Activated T-cell treated with anti-CD3 and anti-CD28 coated beads for 48 hours (primary cell): ENCODE measurements at places on chromosomes 13 and 19.

GRCh38 chr13:109586509-109587346 is 199.7 kb downstream of the IRS2 start:
- no peak for DNase-seq

- DNase-seq: peak; percentile 70
These were observed 101.3 kb upstream of the SLC15A1 start for GRCh38 chr13:98853771-98854221.

DNA sequence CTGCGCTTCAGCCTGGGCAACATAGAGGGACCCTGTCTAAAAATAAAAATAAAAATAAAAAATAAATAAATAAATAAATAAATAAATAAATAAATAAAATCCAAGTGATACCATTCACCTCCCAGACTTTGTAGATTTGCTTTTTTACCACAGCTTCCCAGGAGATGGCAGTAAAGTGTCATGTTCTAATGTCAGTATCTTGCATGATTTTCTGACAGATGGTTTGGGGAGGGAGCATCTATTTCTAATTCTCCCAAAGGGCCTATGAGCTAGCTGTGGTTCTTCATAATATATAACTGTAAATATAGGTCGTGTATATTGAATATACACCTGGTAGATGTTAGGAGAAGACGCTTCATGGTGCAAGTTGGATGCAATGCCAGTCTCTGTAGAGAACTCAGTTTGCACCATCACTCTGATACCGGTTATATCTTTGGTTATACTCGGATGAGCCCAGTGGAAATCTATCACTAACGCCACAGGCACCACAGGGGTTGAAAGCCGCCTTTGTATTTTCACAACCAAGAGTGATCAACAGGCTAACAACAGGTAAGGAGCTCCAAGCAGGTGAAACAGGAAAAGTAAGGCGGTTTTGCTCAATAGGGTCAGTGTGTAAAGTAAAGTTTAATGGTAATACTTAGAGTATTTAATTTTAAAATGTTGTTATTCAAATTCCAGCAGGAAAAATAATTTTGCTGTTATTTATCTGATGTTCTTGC is 13.9 kb downstream of the APLP1 start:
- DNase-seq: no peak

DNA sequence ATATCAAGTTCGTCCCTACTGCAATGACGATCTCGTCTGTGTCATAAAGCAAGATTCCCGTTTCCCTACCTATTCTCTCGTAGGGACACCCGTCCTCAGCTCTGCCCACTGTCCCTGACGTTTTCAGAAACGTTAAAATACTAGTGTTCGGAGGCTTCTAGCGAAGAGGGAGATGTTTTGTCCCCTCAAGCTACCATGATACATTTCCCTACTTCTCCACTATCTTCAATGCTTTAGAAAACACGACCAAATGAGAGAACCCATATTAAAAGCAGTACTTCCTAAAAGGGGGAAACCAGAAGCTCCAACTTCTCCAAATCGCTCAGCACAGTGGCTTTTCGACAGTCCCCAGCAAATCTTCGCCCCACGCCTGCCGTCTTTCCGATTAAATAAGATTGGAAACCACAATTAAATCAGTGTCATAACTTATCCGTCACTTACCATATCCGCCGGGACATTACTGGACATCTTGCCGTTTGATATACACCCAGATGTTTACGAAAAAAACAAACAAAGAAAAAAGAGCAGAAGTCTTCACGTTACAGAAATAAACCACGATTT is 1.3 kb downstream of the UBL3 start:
- peak; percentile 23 for DNase-seq

DNA sequence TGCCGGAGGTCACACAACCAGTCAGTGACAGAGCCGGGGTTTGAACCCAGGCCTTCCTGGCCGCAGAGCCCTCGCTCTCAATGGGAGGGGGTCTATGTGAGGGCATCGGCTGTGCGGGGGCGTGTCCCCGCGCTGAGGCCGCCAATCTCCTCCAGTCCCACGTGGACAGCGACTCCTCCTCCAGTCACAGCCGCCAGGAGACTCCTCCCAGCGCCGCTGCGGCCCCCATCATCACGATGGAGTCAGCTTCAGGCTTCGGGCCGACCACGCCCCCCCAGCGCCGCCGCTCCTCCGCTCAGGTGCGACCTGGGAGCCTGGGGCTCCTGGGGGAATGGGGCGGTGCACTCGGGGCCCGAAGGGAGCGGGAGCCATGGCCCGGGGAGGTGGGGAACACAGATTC is 6.0 kb downstream of the SPRED3 start:
- peak; percentile 78 for DNase-seq

- DNase-seq: no peak
These were observed 126.1 kb downstream of the CRYL1 start for GRCh38 chr13:20399515-20399914.

DNA sequence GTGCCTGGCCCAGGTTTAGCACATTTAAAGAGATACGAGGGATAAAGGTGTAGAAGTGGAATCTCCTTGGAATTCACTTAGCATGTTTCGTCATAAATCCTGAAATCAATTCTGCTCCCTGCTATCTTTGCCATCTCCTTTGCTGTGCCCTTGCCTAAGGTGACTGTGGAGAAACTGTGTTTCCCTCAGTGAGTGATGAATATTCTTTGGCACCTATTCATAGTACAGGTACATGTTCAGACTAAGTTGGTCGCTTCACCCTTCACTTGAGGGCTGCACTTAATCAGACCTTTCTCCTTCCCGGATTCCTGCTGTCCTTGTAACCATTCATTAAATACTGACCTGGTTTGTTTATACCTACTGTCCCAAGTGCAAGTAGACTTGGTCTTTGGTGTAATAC is 17.8 kb downstream of the PCCA start:
- DNase-seq: no peak

GRCh38 chr13:51453207-51453958 is 547 bp upstream of the INTS6 start:
- DNase-seq: peak; percentile 77

GRCh38 chr13:30211745-30212144 is 95.6 kb downstream of the KATNAL1 start:
- DNase-seq: no peak

DNA sequence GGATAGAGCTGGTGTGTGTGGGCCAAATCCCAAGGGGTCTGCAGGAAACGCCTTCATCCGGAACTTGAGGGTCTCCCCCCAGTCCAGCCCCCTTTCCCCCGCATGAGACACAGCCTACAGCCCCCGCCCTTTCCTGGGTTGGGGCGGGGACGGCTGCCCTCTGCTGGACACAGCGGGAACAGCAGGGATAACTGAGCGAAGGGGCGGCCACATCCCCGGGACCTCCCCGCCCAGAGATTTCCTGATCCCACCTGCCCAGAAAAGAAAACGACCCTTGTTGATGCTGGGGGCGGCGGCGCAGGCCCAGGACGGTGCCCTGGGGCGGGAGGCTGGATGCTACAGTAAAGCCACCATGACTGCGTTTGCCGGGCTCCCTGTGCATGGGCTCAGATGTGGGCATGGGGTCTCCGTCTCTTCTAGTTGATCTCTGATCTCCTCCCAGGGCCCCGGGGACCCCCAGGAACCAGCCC is 14.2 kb downstream of the ONECUT3 start:
- peak; percentile 46 for DNase-seq

DNA sequence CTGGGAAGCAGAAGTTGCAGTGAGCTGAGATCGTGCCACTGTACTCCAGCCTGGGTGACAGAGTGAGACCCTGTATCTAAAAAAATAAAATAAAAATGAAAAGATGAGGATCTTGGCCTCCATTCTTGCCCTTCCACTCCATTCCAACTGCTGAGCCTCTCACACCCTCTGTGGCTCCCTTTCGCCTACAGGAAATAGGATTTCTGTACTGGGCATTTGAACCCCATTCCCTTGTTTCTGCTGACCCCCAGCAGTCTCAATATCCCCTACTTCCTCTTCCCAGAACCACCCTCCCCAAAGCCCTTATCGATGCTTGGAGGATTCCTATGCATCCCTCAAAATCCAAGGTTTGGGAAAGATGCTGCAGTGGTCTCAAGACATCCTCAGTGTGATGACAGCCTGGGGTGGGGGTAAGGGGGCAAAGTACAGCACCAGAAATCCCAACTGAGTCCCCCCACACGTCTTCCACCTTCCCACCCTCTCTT is 12.5 kb upstream of the GDF15 start:
- no peak for DNase-seq

DNA sequence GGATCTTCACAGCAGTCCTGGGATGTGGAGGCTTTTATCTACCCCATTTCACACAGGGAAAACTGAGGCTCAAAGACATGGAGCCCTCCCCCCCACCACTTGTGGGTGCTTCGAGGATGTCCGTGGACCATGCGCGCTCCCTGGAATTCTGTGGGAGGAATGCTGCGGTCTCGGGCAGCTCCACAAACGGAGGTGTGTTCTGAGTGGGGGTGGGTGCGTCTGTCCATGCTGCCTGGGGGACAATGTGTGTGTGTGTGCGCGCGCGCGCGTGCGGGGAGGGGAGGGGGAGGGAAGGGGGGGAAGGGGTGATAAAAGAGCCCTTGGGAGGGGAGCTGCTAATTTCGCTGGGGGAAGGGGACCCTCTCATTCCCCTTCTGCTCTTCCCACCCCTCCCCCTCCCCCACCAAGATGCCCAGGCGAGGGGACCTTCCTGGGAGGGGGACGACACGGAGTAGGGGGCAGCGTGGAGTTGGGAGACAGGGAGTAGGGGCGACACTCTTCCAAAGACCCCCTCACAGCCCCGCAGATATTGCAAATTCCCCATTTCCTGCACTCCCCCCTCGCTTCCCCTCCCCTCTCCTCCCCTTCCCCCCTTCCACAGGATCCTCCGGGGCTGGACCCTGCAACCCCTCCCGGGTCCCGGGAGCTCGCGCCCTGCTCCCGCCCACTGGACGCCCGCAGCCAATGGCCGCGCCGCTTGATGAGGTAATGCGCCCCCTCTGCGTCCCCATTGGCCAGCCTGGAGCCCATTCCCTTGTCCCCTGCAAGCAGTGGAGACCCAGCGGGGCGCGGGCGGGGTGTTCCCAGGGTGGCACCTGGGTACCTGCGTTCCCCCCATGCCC is 18.9 kb upstream of the ZNRF4 start:
- DNase-seq: peak; percentile 6

DNA sequence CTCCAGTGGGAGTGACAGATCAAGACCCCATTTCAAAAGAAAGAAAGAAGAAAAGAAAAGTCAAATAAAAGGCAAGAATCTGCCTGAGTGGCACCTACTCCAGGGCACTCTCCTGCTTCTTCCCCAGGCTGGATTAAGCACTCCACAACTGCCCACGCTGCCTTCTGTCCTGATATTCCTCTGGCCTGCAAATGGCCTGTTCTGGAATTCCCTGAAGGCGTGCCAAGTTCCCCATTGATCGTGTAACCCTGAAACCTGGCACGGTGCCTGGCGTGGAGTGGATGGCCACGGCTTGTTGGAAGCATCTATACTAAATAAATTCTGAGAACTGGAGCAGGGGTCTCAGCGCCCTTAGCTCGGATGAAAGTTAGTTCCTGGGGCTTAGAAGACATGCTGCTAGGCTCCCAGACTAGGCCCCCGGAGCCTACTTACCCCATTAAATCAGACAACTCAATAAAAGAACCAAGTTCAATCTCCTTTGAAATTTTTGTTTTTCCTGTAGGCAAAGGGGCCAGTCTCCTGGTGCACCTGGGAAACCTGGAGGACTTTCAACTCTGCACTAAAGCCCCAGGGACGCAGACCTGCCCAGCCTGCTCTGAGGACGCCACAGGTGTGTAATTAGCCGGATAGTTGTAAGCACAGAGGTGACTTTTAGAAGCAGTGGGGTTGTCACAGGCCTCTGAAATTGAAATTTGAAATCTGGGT is 21.9 kb downstream of the ANKRD27 start:
- no peak for DNase-seq
